ENCODE measurements at places on chromosomes 1 and 21. TPM values are rescaled to one million over a fixed set of nuclear protein-coding genes. Genes with fewer than 3 reads are reported as not detected.
A peak's percentile ranks its signal among the peaks of the same experiment; 100 is the strongest.

- DNase-seq = no peak
Measured at GRCh38 chr1:15249081-15249480, 2.1 kb downstream of the FHAD1 start.

Gene BRINP2
- 0.63 TPM for total RNA-seq

- peak; percentile 55 for DNase-seq
Measured at GRCh38 chr1:65002508-65003315, 36.4 kb upstream of the JAK1 start.

DNA sequence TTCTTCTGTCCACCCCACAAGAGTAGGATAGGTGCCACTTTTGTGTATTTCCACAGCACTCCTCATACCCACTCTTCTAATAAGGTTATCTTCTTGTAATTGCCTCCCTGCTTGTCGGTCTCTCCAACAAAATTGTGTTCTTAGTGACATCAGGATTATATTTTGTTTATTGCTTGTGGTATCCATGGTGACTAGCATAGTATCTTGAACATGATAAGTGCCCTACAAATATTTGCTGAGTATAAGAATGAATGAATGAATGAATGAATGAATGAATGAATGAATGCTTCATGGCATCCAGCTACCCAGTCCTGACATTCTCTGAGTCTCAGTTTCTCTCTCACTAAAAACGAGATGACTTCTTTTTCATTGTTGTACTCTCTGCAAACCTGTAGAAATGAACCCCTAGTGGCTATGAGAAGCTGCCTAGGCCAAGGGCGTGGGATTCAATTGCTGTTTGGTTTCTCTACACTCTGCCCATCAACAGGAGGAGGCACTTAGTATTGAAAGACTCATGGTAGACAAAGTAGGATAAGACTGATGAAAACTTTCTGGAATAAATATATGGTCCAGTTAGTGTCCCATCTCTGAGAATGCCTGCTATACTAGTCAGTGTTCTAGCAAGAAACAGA, 121.0 kb downstream of the TMEM53 start:
- DNase-seq = no peak

Gene GBP3
- 6.4 TPM for total RNA-seq

DNA sequence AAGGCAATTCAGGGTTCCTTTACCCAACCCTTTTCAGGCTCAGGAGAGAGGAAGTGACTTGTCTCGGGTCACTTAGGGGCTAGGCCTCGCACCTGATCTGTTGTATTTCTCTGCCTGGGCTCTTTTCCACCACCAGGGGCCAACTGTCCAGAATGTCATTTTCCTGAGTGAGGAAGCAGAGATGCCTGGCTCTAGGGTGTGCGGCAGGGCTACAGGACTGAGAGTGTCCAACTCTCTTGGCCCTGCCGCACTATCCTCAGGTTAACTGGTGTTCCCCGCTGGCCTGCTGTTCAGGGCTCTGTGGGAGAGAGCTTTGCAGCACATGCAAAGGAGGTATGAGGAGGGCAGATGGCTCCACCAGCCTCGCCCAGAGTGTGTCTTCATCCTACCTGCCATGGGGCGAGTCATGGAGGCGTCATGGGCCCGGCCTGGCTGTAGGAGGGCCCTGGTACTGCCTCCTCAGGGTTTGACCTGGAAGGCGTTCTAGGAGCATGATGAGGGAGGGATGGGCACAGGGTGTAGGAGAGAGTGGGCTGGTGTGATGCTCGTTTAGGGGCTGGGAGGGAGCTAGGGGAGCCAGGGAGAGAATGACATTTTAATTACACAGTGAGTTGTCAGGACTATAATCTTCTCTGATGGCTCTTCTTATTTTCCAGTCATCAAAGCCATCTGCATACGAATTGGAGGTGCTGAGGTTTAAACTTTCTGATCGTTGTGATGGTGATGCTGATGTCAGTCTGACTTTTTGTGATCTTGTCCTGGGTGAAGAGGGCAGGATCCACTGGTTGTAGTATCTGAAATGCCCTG, 128.3 kb downstream of the NOS1AP start:
- DNase-seq = no peak

DNA sequence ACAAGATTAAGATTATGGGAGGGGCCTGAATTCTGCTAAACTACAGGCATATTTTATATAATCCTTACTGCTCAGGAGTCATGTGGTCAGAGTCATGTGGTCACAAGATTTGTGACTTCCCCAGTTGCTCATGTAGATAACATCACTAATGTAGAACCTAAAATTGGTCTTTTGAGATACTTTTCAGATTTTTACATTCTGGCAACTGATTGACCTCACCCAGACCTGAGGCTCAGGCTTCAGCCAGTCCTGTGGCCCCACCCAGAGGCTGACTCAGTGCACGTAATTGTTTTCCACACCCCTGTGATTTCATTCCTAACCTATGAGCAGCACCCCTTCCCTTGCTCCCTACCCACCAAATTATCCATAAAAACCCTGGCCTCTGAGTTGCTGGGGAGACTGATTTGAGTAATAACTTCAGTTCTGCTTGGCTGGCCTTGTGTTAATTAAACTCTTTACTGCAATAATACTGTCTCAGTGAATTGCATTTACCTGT, 41.7 kb upstream of the ZNF326 start:
- DNase-seq = no peak

- DNase-seq = no peak
Measured at GRCh38 chr1:176779992-176780328, 317.0 kb downstream of the PAPPA2 start.

DNA sequence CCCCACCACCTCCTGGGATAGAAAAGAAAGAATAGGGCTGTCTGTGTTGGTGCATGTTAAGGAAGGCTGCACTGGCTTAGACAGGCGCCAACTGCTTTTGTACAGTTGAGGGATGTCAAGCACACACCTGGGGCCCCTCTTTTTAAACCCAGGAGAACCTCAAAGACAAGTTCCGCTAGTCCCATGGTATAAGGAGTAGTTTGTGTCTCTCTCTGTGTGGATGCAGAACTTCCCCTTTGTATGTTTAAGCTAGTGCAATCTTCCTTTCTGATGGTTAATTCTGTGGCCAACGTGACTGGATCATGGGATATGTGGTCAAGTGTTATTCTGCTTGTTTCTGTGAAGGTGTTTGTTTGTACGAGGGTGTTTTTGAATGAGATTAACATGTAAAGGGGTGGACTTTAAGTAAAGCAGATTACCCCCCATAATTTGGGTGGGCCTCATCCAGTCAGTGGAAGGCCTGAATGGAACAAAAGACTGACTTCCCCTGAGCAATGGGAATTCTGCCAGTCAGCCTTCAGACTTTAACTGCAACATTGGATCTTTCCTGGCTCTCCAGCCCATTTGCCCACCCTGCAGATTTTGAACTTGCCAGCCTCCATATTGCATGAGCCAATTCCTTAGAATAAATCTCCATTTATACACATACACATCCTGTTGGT, 9.5 kb upstream of the DUSP10 start:
- no peak for DNase-seq

DNA sequence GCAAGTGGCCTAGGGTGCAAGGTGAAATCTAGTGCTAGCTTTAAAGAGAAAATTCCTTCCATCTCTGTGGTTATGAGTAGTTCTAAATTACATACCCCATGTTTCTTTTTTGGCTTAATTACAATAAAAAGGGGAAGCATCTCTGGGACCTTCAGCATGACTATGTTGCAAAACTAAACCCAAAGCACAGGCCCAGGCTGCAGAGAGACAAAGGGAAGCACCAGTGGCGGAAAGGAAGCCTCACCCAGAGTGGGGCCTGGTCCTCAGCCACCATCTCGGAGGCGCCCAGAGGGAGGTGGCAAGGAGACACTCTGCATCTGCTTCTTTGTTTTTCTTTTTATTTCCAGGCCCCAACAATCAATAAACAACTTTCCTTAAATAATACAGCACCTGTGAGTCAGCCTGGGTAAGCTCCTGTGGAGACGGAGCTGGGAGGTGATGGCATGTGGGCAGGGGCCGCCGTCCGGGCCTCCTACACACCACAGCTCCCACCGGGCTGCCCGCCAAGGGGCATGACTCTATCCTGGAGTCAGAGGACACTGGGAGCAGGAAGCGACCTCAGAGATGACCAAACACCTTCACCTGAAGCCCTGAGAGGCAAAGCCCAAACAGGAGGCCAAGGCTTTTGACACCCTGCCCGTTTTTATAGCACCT, 21.7 kb downstream of the ITPKB start:
- DNase-seq = no peak

Gene MAEL
- total RNA-seq = not detected

Gene OLFML3
- 118 TPM for total RNA-seq

DNA sequence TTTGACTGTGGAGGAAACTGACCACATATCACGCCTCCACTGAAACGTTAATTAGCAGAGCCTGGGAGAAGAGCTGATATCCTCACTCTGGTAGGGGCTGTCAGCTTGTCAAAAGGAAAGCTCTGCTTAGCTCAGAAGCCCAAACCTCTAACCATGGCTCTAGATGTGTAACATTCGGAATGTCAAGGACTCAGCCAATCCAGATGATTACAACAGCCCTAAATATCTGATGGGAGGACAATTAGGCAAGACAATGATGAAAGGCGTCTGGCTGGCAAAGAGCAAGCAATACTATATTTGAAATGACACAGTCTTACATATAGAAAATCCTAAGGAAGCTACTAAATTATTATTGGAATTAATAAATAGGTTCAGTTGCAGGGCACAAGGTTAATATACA, 45.7 kb upstream of the COX20 start:
- DNase-seq = no peak

DNA sequence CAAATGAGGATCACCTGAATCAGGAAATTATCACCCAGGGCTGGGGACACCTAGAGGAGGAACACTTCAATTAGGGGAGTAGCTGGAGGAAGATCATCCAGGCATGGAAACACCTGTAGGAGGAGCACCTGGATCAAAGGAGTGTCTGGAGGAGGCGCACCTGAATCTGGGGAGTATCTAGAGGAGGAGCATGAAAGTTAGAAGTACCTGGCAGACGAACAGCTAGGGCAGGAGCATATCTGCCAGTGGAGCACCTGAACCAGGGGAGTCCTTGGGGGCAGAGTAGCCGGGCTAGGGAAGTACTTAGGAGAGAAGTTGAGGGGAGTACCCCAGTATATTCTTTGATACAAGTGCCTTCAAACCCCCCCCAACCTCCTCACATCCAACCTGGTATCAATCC, 1.3 kb downstream of the C1orf210 start:
- no peak for DNase-seq

DNA sequence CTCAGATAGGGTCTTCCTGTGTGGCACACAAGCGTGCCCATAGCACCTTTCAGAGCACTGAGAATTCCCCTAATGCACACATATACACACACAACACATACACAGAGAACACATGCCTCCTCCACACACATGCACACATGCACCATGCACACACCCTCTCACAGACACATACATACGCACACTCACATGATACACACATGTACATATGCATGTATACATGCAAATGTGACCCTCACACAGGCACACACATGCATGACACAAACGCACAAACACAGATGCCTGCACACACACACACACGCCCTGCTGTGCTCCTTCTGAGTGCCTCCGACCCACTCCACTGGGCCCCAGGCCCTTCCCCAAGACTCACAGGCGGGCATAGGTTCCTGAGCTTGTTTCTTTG, 251.0 kb downstream of the PTPRU start:
- DNase-seq = no peak

Gene FAM72B
- 4.1 TPM for total RNA-seq

GRCh38 chr1:184982002-184982954, 8.0 kb upstream of the NIBAN1 start:
- peak; percentile 48 for DNase-seq

- no peak for DNase-seq
Measured at GRCh38 chr1:234853906-234854644, 244.1 kb upstream of the IRF2BP2 start.

Gene RHCE
- 0.72 TPM for total RNA-seq

DNA sequence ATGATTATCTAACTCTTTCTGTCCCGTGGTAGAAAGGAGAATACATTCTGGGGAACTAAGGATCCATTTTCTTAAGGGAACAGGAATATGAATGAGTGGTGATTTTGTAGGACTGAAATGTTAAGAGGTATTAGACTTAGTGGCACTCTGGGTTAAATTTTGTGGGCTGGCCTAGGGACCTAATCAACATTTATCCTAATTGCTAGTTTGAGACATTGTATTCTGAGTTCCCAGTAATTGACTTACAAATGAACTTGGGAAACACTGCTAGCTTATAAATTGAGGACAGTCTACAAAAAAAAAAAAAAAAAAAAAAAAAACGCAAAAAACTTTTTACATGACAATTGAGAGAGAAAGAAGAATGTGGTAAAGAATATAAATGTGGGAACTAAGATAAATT, 136.6 kb upstream of the ZP4 start:
- no peak for DNase-seq

Gene ANGPTL1
- total RNA-seq = 0.72 TPM

Gene GJA5
- total RNA-seq = 0.62 TPM

DNA sequence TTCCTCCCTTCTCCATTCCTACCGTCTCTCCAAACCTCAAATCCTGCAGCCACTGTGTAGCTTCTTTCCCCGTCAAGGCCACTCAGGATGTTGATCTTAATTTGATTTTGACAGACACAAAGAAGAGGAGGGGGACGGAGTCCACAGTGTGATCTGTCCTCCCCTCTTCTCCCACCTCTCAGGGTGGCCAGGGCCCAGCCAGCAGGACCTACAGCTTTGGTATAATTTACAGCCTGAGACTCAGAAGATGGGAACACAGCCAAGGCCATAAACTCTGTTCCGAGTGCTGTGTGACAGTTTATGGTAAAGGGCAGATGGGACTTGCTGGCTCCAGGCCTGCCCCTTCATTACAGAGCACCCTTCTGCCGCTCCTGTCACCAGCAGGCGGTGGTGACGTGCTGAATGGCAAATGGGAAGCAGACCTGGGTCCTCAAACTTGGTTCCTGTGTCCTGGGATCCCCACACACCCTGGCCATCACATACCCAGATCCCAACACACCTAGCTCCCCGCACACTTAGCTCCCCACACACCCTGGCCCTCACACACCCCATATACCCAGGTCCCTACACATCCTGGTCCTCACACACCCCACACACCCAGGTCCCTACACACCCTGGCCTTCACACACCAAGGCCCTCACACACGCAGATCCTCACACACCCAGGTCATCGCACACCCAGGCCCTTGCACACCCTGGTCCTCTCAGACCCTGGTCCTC, 71.6 kb downstream of the CD2 start:
- DNase-seq = no peak

DNA sequence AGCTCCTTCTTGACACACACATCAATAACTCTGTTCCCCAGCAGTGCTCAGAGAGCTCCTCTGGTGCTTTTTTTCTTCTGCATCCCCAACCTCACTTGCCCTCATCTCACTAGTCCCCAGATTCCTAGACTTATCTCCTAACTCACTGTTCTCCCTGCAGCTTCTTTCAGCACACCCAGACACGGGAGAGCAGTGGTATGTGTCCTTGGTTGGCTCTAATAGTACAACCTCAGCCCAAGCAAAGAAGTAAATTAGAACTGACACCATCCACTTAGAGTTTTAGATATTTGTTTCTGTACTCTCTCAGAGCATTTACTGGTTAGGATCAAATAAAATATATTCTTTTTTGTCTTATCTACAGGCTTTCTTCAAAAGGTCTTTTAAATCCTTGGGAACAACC, 201.4 kb upstream of the SNX7 start:
- DNase-seq = no peak
